RPMI7951 (cell line): ENCODE measurements at places on chromosomes 3 and 15.

DNA sequence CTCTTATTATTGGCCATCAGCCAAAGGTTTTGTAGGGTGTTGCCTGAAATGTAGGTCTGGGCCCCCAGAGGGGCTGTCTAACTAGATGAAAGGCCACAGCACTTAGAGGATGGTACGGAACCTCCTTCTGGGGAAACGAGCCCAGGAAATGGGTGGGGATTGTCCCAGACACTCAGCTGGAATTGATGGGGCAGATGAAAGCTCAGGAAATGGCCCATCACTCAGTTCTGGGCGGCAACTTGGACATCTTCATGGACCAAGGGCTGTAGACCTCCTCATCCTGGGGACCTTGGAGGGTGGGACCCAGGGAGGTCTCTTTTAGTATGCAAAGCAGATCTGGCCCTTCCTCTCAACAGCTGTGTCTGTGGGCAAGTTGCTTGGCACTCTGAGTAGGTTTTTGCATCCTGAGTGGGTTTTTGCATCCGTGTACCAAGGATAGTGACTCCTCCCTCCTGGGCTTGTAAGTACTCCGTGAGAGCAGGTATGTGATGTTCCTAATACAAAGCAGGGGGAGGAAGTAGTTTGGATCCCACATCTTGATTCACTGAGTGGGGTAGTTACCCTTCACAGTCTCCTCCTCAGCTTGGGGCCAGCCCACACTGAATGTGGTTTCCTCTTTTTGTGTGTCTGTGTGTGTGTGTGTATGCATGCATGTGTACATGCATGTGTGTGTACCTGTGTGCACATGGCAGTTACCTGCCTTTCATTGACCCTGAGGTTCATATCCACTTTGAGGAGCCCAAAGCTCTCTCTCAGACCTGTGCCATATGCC is 292.0 kb downstream of the RPLP1 start:
- DNase-seq, result no peak

- peak; percentile 92 for DNase-seq
These were observed 15.5 kb downstream of the CCR5 start for GRCh38 chr3:46386205-46386604.

DNA sequence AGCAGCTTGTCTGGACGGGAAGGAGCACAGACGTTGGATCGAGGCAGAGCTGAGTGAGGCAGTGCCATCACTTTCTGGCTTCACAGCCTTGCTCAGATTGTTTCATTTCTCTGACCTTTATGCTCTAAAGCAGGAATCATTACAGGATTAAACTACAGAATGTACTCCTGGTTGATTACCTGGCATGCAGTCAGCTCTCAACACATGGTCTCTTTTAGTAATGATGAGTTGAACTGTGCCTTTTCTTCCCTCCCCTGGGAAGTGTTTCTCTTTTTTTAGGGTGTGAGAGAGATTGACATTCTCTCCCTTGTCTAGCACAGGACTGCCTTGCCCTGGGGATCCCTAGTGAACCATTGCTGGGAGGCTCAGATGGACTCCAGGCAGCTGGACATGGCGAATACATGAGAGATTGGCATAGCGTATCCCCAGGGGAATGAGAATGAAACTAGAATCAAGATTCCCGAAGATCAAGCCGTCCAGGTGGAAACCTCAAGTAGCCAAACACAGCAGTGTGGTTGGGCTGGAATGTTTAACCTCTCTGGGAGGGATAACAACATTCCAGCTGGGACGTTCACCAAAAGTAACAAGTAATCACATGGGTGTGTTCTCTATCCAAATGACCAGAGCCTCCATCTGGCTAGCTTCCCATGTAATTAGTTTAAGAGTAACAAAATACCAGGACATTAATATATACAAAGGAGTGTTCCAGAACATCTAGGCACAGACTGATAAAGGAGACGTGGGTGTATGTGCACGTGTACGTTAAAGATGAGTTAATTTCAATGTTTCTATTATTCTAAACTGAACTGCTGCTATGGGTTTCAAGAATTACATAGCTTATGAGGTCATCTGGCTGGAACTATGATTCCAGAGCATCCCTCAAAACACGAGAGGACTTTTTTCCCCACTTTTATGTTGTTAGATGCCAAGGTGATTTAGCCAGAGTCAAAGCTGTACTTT is 118.6 kb upstream of the NR2E3 start:
- DNase-seq, result peak; percentile 96

- DNase-seq, result no peak
These were observed 61.2 kb upstream of the ICE2 start for GRCh38 chr15:60540002-60540651.

DNA sequence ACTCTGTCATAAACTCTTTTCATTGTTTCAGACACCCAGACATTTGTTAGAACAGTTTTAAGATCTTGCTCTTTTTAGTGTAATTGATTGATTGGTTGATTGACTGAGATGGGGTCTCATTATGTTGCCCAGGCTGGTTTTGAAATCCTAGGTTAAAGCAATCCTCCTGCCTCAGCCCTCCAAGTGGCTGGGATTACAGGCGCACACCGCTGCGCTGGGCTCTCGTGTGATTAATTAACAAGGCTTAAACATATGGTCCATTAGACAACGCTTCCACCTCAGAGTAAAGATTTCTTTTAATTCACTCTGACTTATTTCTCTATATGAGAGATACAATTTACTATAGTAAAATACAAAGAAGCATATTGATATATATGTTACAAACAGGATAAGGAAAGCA is 114.0 kb upstream of the C2CD4B start:
- DNase-seq, result no peak

DNA sequence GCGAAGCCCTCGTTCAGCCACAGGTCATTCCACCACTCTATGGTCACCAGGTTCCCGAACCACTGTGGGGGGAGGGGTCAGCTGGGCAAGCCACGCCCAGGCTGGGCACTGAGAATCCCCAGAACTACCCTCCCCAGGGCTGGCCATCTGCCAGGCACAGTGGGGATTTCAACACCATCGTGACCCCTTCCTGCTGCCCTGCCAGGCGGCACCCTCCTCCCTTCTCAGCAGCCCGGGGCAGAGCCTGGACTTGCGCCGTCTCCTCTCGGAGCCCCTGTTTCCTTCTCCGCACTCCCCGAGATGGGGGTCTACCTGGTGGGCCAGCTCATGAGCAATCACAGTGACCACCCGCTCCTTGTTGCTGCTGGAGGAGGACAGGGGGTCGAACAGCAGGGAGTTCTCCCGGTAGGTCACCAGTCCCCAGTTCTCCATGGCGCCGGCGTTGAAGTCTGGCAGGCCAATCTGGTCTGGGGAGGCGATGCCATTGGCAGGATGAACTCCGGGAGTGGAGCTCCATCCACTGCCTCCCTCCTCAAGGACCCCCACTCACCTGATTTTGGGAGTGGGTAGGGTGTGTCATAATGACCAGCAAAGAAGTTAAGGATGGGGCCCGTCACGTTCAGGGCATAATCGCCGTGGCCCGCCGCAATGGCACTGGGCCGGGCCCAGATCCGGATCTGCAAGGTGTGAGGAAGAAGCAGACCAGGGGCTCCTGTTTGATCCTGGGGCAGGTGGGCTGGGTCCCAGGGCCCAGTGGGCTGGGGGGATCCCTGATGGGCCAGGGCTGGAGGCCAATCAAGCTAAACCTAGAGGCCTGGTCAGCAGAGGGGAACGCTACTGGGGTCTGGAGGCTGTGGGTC is 10.5 kb downstream of the ANPEP start:
- no peak for DNase-seq

- no peak for DNase-seq
These were observed 93.7 kb downstream of the MCTP2 start for GRCh38 chr15:94324835-94325767.

DNA sequence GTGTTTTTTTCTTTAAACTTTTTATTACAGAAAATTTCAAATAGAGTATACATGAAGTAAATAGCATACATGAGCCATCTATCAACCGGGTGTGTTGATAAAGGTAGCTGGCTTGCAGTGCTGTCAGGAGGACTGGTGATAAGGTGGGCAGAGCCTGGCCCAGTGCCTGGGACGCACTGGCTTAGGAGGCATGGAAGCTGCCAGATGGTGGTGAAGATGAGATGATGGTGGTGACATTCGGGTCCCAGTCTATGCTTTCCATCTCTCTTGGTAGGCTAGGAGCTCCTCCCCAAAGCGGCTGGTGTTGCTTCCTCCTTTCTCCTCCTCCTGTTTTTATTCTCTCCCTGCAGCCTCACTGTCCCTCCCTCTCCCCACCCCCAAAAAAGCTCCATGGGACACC is 101.7 kb downstream of the ADCY5 start:
- no peak for DNase-seq

GRCh38 chr3:187570776-187571175 is 99.4 kb downstream of the SST start:
- no peak for DNase-seq

DNA sequence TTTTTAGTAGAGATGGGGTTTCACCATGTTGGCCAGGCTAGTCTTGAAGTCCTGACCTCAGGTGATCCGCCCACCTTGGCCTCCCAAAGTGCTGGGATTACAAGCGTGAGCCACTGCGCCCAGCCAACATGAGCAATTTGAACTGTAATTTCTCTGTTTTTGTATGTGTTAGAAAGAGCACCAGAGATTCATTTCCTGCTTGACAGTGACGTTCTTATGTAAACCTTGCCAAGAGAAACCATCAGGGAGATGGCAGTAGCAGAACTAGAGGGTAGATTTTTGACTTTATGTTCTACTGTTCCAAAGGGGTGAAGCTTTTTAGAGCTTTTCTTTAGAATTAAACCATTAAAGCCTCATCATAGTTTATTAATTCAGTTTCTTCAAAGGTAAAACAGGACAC is 148.1 kb upstream of the UMPS start:
- no peak for DNase-seq

GRCh38 chr3:30084316-30084715 is 522.1 kb upstream of the TGFBR2 start:
- DNase-seq, result no peak

GRCh38 chr3:158701420-158702065 is 29.1 kb upstream of the LXN start:
- DNase-seq, result no peak

- no peak for DNase-seq
These were observed 10.9 kb downstream of the TRIP4 start for GRCh38 chr15:64398575-64398974.

GRCh38 chr15:38266247-38266986 is 13.8 kb downstream of the SPRED1 start:
- DNase-seq, result no peak

DNA sequence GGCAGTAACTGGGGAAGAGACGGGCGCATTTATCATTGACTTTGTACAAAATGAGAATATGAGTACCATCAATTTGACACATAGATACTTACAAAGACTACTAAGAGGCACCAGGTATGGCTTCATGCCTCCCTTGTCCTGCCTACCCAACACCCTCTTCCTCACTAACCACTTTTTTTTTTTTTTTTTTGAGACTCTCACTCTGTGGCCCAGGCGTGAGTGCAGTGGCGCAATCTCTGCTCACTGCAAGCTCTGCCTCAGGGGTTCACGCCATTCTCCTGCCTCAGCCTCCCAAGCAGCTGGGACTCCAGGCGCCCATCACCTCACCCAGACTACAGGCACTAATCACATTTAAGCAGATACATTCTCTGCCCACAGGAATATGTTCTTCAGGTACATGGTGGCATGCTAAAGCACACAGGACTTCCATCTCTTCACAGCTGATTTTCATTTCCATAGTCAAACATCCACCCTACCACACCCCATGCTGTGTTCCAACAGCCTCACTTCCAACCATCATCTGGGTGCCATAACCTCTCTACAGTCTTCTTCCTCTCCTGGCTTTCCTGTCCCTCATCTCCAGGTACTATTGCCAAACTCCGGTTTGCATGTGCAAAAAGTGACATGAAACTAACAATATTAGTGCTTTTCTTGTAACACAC is 41.7 kb downstream of the RAB27A start:
- peak; percentile 24 for DNase-seq

DNA sequence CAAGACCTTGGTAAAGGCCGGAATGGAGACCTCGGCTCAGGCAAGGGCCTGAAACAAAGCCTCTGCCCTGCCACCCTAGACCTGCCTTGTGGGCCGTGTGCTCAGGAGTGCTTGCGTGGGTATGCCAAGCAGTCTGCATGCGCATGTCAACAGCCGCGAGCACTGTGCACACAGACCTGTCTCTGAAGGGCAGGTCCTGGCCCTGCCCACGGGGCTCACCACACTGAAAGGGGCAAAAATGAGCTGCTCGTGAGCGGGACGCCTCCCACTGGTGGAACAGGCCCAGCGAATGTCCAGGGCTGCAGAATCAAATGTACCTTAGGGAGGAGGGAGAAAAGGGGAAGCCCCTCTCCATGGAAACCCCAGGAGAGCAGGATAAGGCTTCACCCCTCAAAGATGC is 44.3 kb upstream of the FGD5 start:
- no peak for DNase-seq

DNA sequence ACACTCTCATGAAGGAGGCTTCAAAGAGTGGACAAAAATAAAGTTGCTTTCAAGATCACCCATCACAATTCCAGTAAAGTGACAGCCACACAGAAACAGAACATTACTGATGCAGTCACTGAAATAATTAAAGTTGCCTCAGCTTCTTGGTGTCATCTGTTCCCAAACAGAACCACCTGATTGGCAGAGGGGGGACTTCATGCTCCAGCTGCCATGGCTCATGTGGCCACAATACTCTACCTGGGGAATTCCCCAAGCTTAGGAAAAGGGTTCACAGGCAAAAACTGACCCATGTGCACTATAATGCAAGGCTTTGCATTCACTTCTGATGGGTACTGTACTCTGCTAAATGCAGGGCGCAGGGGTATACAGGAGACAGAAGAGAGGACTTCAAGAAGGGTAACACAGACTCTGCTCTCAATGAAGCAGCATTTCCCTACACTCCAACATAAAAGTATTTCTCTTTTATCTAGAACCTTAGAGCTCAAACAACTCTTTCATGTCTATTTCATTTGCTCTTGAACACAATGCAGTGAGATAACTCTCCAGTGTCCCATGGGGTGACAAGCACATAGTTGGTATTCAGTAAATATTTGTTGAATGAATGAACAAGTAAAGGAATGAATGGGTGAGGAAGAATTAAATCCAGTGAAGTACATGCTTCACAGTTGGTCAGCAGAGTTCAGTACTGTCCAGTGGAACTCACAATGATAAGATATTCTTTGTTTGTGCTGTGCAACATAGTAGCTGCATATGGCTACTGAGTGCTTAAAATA is 8.6 kb upstream of the CTNNB1 start:
- no peak for DNase-seq

DNA sequence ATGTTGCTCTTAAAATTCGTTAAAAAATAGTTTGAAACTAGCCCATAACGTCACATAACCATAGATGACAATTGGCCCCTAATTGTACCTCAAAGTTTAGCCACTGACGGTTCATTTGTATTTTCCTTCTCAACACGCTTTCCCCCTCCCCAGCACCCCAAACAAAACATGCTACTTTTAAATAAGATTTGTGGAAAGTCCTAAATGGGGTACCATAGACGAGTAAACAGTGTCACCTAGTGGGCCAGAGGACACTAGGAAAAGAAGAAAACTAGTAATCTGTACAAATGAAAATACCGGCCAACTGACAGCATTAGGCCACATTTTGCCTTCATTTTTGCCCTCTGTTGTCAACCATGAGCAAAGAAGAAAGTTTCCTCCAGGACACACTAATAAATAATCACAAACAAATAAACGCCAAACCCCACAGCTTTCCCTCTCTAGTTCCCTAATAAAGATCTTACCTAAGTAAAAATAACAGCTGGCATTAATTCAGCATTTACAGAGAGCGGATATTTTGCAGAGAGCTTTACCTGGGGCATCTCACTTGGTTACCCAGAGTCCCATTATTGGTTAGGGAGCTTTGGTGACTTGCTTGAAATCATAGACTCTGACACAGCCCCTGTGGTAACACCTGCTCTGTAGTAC is 175.1 kb upstream of the ATP11B start:
- DNase-seq, result peak; percentile 3

GRCh38 chr15:68028888-68029207 is 25.3 kb upstream of the PIAS1 start:
- no peak for DNase-seq

GRCh38 chr15:38893925-38894242 is 329.3 kb upstream of the RASGRP1 start:
- no peak for DNase-seq
